CD4-positive, CD25-positive, alpha-beta regulatory T cell (primary cell): ENCODE measurements at places on chromosomes 4 and X. TPM values are rescaled to one million over a fixed set of nuclear protein-coding genes. Genes with fewer than 3 reads are reported as not detected.

GRCh38 chr4:155640751-155641150 lies 25.9 kb upstream of the GUCY1A1 start:
- no peaks in the 10 kb centered on the region for H3K36me3 ChIP-seq
- no peaks in the 10 kb centered on the region for H3K27me3 ChIP-seq
- no peak for DNase-seq
- H3K27ac ChIP-seq: no peak overlapping the region

DNA sequence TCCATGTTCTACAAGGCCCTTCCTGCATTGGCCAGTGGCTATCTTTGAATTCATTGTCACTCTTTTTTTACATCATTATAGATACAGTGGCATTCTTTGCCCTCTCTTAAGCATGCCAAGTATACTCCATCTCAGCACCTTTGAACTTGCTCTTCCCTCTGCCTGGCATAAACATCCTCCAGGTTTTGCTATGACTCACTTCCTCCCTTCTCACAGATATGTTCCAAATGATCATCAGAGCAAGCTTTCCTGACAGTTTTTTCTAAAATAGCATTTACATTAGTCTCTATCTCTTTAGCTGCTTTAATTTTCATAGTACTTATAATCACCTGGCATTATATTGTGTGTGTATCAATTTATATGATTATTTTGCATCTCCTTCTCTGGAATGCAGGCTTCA lies 553.3 kb upstream of the MAGEB2 start:
- H3K4me3 ChIP-seq: no peak overlapping the region
- no peaks in the 10 kb centered on the region for H3K36me3 ChIP-seq
- H3K27me3 ChIP-seq: no peaks in the 10 kb centered on the region

DNA sequence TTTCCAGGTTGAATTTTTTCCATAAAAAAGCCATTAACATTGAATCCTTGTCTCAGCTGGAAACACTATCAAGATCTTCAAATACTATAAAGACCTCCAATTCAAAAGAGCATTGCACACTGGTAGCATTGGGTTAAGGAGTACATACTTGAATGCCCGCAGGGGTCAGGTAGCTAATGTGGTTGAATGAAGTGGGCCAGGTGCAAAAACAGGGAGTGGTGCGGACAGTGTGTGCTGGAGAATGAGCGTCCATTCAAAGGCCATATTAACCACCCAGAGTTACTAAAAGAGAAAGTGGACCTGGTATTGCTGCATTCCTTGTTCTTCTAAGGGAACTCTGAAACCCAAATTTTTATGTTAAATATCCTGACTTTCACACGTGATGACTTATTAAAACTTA lies 91.6 kb downstream of the NYX start:
- no peaks in the 10 kb centered on the region for H3K27me3 ChIP-seq
- no peak overlapping the region for H3K27ac ChIP-seq
- H3K36me3 ChIP-seq: peaks cover 39% of the 10 kb centered on the region
- H3K4me1 ChIP-seq: no peaks in the 10 kb centered on the region

DNA sequence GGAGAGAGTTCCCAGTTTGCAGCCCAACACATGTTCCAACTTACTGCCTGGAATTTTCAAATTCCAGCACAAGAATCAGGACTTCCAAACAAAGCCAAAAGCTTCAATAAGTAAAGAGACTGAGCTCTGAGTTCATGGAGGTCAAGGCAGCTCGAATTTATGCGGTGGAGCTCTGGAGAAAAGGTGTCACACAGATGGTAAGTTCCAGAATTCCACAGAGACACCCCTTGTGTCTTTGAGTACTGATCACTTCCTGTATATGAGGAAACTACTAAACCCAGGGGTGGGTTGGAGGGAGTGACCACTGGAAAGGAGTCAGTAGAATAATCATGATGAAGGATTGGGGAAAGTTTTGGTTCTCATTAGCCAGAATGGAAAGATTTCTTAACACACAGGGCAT lies 118.5 kb upstream of the GUCY1A1 start:
- DNase-seq: no peak
- no peaks in the 10 kb centered on the region for H3K36me3 ChIP-seq
- no peaks in the 10 kb centered on the region for H3K4me1 ChIP-seq
- no peak overlapping the region for H3K27ac ChIP-seq

DNA sequence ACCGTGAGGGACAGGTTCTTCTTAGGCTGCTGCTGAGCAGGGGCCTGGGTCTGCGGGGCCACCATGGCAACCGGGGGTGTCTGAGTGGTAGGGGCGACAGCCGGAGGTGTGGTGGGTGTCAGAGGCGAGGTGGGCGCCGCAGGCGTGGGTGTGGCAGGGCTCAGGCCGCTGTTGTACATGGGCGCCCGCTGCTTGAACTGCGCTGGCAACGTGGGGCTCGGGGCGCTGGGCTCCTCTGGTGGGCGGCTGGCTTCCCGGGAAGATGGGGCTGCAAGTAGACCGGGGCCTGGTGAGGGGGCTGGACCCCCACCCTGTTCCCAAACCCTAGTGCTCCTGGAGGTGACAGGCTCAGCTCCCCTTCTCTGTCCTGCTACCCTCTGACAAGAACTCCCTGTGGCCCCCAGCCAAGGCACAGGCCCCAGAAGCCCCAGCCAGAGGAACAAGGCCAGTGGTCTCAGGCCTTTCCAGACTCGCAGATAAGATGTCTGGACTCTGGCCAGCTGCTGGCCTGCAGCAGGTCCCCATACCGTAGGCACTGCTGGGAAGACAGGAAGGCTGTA lies 24.8 kb downstream of the NELFA start:
- DNase-seq: no peak
- peaks cover 80% of the 10 kb centered on the region for H3K36me3 ChIP-seq
- no peak overlapping the region for H3K4me3 ChIP-seq
- no peak overlapping the region for H3K27ac ChIP-seq
- H3K4me1 ChIP-seq: no peaks in the 10 kb centered on the region
- H3K27me3 ChIP-seq: no peaks in the 10 kb centered on the region

DNA sequence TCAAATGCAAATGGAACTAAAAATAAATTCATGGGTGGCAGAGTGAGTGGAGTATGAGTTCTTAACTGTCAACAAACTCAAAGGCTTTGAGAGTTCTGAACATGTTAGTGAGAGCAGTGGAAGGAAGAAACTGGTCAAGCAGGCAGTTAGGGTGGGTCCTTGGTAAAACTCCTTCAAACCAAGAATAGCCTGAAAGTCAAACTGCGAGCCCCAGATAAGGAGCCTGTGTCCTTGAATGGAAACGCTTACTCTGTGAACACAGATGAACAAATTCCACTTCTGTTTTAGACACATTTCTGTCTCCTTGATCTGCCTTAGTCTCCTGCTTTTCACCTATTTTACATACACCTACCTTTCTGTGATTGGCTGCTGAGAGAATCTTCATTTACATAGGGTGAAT lies 129.4 kb upstream of the PCDH18 start:
- DNase-seq: no peak
- no peaks in the 10 kb centered on the region for H3K36me3 ChIP-seq
- H3K4me3 ChIP-seq: no peak overlapping the region
- no peaks in the 10 kb centered on the region for H3K4me1 ChIP-seq

- H3K4me3 ChIP-seq: no peak overlapping the region
- H3K36me3 ChIP-seq: no peaks in the 10 kb centered on the region
- no peak overlapping the region for H3K27ac ChIP-seq
- peaks cover 8% of the 10 kb centered on the region for H3K27me3 ChIP-seq
These were observed 62.6 kb downstream of the COQ2 start for GRCh38 chr4:83221897-83222441.

- no peaks in the 10 kb centered on the region for H3K36me3 ChIP-seq
- peak; percentile 9 for DNase-seq
- H3K27me3 ChIP-seq: peaks cover 15% of the 10 kb centered on the region
- H3K4me1 ChIP-seq: peaks cover 22% of the 10 kb centered on the region
- peak overlapping the region; percentile 67 for H3K4me3 ChIP-seq
These were observed 18.6 kb downstream of the TRIM2 start for GRCh38 chr4:153222707-153223426.

GRCh38 chr4:24404281-24404680 lies 180.1 kb downstream of the DHX15 start:
- no peaks in the 10 kb centered on the region for H3K27me3 ChIP-seq
- H3K4me3 ChIP-seq: no peak overlapping the region
- DNase-seq: no peak
- H3K27ac ChIP-seq: no peak overlapping the region
- no peaks in the 10 kb centered on the region for H3K36me3 ChIP-seq

GRCh38 chr4:186719925-186720694 lies 3.5 kb downstream of the FAT1 start:
- peaks cover 4% of the 10 kb centered on the region for H3K27me3 ChIP-seq
- no peaks in the 10 kb centered on the region for H3K4me1 ChIP-seq
- H3K4me3 ChIP-seq: no peak overlapping the region
- H3K36me3 ChIP-seq: no peaks in the 10 kb centered on the region
- H3K27ac ChIP-seq: no peak overlapping the region

GRCh38 chrX:21996872-21997455 lies 35.2 kb upstream of the PHEX start:
- H3K4me3 ChIP-seq: no peak overlapping the region
- peak; percentile 41 for DNase-seq
- no peaks in the 10 kb centered on the region for H3K27me3 ChIP-seq

DNA sequence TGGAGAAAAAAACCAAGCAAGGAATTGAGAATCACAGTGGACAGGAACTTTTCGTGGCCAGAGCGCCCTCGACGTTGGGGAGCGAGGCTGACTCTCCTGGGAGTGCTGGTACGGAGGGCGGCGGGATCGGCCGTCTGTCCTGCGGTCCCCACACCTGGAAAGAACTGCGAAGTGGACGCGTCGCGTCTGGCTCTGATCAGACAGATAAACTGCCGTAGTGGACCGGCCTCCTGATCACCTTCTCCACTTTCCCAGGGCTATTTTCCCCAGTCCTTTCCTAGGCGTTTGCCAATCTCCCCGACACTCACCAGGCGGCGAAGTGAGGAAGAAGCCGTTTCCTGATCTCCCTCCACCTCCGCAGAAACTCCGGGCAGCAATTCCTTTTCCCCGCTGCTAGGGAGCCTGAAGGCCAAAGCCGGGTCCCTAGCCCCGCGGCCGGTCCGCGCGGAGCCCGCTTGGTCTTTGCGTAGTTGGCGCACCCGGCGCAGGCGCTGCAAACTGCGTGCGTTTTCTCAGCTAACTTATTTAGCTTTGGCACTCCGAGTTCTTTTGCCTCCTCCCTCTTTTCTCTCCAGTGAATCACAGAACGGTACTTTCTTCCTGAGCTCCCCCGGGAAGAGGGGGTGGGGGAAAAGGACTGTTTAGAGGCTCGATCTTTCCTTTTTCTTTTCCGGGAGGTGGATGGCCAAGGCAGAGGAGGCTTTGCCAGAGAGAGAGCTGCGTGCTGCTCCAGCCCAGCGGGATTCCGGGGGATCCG lies at the start of gene ARSJ:
ARSJ (minus strand) TSS at position 500 of the 757 bp plus-strand sequence. CDS start 813 bp downstream, outside the sequence.
- no peak for DNase-seq
- peaks cover 7% of the 10 kb centered on the region for H3K4me1 ChIP-seq
- peaks cover 24% of the 10 kb centered on the region for H3K27me3 ChIP-seq
- no peaks in the 10 kb centered on the region for H3K36me3 ChIP-seq
- H3K4me3 ChIP-seq: peak within 1 kb of the TSS; percentile 23

DNA sequence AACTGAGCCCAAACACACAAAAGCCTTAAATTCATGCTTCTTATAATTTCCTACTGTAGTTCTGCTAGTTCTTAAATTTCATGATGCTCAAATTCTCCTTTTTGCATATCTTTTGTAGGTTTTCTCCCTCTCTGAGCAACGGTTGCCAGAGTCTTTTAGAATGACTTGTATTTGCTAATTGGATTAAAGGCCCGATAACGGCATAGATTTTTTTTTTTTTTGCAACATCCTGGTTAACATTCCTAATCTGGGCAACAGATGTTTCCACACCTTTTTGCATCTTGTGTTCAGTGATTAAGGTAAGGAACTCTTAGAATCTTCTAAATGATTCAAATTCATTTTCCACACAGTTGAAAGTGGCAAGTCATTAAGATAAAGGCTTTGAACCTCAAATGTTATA lies 66.3 kb upstream of the ADGRG2 start:
- H3K27me3 ChIP-seq: no peaks in the 10 kb centered on the region
- DNase-seq: no peak
- no peak overlapping the region for H3K27ac ChIP-seq
- H3K4me1 ChIP-seq: no peaks in the 10 kb centered on the region
- no peak overlapping the region for H3K4me3 ChIP-seq

GRCh38 chrX:48794911-48795515 lies 6.9 kb upstream of the HDAC6 start:
- no peaks in the 10 kb centered on the region for H3K27me3 ChIP-seq
- DNase-seq: no peak
- no peak overlapping the region for H3K27ac ChIP-seq
- H3K4me3 ChIP-seq: no peak overlapping the region

DNA sequence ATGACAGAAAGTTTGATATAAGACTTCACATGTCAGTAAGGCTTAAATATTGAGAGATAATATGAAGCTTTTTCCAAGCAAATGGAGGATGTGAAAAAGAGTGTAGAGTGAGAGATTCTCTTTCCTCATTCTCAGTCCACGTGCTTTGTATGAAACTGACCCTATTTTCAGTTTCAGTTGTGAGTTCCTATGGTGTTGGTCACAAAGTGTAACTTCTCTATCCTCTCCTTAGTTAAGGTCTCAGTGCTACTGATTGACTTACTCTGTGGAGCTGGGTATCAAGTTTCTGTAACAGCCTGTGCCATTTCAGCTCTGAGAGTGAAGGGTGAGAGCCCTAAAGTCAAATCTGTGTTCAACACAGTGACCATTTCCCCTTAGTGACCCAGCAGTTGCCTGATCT lies 277.2 kb downstream of the EPHA5 start:
- H3K27me3 ChIP-seq: no peaks in the 10 kb centered on the region
- H3K4me1 ChIP-seq: no peaks in the 10 kb centered on the region
- no peak for DNase-seq
- H3K27ac ChIP-seq: no peak overlapping the region
- no peaks in the 10 kb centered on the region for H3K36me3 ChIP-seq

PAGE4 gene
- not detected for total RNA-seq

GABRE gene
- not detected for total RNA-seq

SLC10A4 gene
- not detected for total RNA-seq

NXF3 gene
- not detected for total RNA-seq
